Activated CD8-positive, alpha-beta memory T cell treated with anti-CD3 and anti-CD28 coated beads for 4 hours (primary cell): ENCODE measurements at places on chromosomes 7 and 10.

DNA sequence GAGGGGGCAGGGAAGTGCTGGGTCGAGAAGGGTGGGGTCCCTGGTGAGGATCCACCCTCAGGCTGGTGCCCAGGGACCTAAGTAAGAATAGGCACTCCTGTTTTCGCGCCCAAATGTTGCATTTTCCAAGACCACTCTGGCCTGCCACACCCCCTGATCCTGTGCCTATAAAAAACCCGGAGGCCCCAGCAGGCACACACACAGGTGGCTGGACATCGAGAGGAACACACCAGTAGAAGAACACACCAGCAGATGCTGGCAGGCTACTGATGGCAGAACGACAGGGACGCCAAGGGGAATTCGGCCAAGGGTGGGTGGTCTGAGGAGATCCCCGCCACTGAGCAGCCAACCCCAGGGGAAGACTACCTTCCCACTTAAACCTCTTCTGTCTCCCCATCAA lies 633.9 kb upstream of the POT1 start:
- DNase-seq, result no peak

DNA sequence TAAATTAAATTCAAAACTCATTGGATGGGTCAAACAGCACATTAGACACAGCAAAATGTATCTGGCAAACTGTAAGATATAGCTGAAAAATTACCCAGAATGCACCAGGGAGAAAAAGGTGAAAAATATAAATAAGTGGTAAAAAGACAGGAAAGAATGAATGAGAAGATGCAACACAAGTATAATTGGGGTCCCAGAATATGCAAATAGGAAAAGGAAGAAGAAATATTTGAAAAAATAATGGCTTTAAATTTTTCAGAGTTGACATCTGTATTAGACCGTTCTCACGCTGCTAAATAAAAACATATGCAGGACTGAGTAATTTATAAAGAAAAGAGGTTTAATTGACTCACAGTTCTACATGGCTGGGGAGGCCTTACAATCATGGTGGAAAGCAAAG lies 167.7 kb upstream of the PLXNA4 start:
- DNase-seq, result no peak

DNA sequence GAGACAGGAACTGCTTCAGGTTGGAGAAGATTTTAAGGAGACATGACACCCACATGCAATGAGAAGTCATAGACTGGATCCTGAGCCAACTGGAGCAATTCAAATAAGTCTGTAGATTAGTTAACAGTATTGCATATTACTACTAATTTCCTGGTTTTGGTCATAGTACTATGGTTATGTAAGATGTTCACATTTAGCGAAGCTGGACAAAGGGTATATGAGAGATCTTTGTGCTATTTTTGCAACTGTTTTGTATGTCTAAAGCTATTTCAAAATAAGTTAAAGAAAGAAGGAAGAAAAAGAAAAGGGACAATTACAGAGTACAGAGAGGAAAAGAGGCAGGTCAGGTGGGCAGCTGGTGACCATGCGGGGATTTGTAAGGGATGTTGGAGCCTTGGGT lies 116.5 kb upstream of the SVIL start:
- DNase-seq, result no peak

DNA sequence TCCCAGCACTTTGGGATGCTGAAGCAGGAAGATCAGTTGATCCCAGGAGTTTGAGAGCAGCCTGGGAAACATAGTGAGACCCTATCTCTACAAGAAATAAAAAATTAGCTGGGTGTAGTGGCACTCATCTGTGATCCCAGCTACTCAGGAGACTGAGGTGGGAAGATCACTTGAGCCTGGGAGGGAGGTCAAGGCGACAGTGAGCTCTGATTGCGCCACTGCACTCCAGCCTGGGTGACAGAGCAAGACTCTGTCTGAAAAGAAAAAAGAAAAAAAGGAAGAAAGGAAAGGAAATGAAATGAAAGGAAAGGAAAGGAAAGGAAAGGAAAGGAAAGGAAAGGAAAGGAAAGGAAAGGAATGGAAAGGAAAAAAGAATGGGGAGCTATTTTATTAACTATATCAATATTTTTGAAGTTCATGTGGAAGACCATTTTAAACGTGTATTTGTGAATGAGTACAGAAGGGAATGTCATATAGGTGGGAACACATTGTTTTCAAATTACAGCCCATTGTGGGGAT lies 7.1 kb upstream of the IFIT2 start:
- DNase-seq, result no peak

DNA sequence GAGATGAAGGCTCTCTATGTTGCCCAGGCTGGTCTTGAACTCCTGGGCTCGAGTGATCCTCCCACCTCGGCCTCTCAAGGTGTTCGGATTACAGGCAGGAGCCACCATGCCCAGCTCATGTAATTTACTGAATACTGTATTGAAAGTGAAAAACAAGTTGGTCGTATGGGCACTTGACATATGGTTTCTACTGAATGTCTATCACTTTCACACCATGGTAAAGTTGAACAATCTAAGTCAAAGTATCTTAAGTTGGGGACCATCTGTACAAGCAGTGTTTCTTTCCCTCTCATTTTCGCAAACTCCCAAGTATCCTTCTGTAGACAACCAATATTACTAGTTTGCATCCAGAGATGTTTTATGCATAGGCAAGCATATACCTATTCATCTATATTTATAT lies 116.6 kb downstream of the TMEM178B start:
- no peak for DNase-seq

GRCh38 chr7:595621-596010 lies 76.0 kb upstream of the PDGFA start:
- peak; percentile 65 for DNase-seq

GRCh38 chr7:96034940-96035727 lies 262.8 kb downstream of the DYNC1I1 start:
- DNase-seq, result no peak

GRCh38 chr7:39035903-39036302 lies 58.2 kb downstream of the POU6F2 start:
- DNase-seq, result no peak

DNA sequence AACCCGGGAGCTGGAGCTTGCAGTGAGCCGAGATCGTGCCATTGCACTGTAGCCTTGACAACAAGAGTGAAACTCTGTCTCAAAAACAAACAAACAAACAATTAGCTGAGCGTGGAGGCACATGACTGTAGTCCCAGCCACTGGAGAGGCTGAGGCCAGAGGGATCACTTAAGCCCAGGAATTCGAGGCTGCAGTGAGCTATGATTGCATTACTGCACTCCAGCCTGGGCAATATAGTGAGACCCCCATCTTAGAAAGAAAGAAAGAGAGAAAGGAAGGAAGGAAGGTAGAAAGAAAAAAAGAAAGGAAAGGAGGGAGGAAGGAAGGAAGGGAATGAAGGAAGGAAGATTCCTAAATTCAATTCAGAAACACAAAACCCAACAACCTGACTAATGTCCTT lies 141.3 kb upstream of the TNRC18 start:
- no peak for DNase-seq

DNA sequence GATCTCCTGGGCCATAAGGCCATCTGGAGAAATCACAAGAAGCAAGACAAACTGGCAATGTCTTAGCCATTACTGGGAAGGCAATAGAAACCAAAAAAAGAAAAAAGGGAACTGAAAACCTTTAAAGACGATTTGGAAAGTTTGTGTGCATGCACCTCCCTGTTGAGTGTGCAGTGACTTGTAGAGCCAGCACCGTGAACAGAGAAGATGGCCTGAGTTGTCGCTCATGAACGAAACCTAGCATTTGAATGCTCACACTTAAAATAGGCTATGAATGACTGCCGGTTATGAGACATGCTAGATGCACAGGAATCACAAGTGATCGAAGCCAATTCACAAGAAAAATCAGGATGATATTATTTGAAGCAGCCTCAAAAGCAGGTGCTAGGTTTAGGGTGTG lies 151.3 kb upstream of the ADO start:
- no peak for DNase-seq

DNA sequence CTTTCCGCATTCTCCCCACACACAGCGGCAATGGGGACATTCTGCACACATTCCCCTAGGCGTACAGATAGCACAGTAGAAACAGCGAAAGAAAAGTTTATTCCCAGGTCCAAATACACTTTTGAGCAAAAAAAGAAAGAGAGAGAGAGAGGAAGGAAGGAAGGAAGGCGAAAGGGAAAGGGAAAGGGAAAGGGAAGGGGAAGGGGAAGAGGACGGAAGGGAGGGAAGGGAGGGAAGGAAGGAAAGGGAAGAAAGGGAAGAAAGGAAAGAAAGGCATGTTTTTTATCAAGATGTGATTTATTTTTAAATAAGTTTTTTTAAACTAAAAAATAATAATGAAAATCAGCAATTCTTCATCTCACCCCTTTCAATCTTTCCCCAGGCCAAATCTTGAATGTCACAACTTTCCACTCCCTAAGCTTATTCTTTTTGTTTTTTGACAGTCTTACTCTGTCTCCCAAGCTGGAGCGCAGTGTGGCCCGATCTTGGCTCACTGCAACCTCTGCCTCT lies 281.7 kb downstream of the SKIDA1 start:
- no peak for DNase-seq

GRCh38 chr10:114279901-114280644 lies 41.0 kb downstream of the VWA2 start:
- no peak for DNase-seq

DNA sequence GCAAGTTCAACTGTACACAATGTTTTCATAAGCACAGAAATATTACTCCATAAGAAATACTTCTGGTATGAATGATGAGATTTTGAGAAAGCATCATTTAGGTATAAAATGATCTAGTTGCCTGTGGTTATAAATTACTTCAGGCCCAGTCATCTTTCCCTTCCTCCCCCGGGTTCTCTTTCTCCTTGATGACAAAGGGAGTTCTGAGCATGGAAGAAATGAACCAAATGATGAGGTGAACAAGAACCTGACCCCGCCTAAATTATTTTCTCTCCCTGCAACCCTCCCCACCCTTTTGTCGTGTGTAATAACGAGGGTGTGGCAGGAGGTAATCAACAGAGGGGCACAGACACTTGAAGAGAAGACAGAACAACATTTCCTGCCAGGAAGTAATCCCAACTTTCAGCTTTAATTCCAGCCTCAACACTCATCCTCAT lies 319.6 kb upstream of the SP8 start:
- no peak for DNase-seq

- DNase-seq, result no peak
These were observed 60.0 kb downstream of the RALA start for GRCh38 chr7:39683216-39683845.

DNA sequence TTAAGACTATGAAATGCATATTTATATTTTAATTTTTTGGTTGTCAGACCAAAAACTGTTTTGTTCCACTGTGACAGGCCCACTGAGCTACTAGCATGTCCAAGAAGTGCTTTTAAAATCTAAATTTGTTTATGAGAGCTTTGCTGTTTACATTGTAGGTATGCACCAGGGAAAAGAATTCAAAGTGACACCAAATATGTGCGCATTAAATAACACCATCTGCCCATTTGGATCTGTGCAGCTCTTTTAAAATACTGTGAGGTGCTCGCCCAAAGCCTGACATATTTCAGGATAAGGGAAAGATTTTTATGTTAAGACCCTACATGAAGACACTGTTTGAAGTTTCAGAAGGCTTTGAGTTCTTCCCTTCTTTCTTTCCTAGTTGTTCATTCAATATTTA lies 162.9 kb downstream of the ST7 start:
- no peak for DNase-seq

- DNase-seq, result no peak
These were observed 109.5 kb upstream of the HABP2 start for GRCh38 chr10:113443141-113443925.

DNA sequence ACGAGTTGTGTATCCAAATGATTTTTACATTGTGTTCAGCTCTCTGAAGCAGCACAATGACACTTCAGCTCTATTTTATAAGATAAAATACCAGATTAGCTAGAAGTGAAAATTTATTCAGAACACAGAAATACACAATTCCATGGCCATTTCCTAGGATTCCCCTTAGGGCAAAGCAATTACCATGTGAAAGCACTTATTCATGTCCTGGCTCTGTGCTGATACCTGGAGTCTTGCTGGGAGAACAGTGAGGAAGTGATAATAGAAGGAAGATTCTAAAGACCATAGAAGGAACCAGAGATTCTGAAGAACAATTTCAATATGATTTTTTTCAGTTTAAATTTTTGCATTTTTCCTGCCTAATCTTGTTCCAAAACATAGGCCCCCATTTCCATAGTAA lies 657.4 kb upstream of the ZWINT start:
- no peak for DNase-seq

- DNase-seq, result no peak
These were observed 765 bp downstream of the WBP1L start for GRCh38 chr10:102744374-102745051.

- DNase-seq, result no peak
These were observed 527.7 kb upstream of the POM121L12 start for GRCh38 chr7:52507546-52508255.

DNA sequence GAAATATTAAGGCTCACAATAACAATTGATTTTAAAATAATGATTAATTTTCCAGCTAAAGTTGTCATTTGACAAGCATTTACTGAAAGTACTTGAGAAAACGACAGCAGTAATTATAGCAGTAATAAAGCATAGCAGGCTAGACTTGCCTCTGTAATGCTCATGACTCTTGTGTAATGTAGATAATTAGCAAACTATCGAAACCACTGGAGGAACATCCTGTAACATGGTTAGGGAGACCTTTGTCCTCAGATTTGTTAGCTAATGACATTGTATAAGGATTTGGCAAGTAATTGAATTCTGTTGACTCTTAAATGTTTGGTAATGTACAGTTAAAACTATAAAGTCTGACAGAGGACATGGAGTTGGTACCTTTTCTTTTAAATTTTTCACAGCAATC lies 24.8 kb downstream of the ARL4A start:
- no peak for DNase-seq

GRCh38 chr10:94358480-94358879 lies 4.3 kb downstream of the NOC3L start:
- no peak for DNase-seq

- DNase-seq, result no peak
These were observed 11.7 kb downstream of the PRKAG2 start for GRCh38 chr7:151865070-151865670.

- no peak for DNase-seq
These were observed 33.9 kb downstream of the ANXA8 start for GRCh38 chr10:47449979-47450378.

GRCh38 chr10:27655296-27655695 lies 90.3 kb downstream of the MKX start:
- no peak for DNase-seq

DNA sequence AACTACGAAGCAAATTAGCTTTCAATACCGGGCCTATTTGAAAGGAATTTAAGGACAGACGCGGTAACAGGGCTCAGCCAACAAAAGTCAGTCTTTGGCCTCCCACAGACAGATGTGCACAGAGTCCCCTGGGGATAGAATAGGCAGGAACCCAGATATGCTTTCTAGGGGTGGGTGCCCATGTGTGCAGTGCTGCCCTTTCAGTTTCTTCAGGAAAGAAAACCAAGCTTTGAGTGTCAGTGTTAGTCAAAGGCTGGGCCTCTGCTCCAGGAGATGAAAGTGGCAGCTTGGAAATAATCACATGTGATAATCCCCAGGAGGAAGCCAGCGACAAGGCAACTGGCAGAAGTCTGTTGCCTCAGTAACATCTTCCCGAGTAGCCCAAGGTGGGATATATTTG lies 43.8 kb upstream of the CSTF2T start:
- DNase-seq, result no peak

GRCh38 chr7:27164045-27164366 lies 1.3 kb downstream of the HOXA9 start:
- DNase-seq, result no peak

- no peak for DNase-seq
These were observed 486 bp downstream of the CACNA2D1 start for GRCh38 chr7:82443036-82443546.
